ENCODE measurements at places on chromosomes 4 and X. TPM values are rescaled to one million over a fixed set of nuclear protein-coding genes. Genes with fewer than 3 reads are reported as not detected.

Gene RTL3
- total RNA-seq = not detected

Gene LONRF3
- total RNA-seq = not detected

Gene FLNA
- total RNA-seq = 1,856 TPM

Gene GRID2
- total RNA-seq = not detected
